ENCODE measurements at places on chromosomes 11 and 22.

DNA sequence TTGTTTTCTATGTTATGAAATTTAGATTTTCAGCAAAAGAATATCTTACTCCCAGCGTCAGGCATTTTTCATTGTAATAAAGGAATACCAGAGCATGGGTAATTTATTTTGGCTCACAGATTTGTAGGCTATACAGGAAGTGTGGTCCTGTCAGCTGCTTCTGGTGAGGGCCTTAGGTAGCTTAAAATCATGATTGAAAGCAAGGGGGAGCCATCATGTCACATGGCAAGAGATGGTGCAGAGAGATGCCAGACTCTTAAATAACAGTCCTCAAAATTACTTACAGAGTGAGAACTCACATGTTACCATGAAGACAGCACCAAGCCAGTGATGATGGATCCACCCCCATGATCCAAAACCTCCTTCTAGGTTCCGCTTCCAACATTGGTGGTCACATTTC lies 825.0 kb upstream of the CHORDC1 start:
- DNase-seq, result no peak

- no peak for DNase-seq
Observed at GRCh38 chr22:44926491-44927415, 83.1 kb downstream of the PHF21B start.

DNA sequence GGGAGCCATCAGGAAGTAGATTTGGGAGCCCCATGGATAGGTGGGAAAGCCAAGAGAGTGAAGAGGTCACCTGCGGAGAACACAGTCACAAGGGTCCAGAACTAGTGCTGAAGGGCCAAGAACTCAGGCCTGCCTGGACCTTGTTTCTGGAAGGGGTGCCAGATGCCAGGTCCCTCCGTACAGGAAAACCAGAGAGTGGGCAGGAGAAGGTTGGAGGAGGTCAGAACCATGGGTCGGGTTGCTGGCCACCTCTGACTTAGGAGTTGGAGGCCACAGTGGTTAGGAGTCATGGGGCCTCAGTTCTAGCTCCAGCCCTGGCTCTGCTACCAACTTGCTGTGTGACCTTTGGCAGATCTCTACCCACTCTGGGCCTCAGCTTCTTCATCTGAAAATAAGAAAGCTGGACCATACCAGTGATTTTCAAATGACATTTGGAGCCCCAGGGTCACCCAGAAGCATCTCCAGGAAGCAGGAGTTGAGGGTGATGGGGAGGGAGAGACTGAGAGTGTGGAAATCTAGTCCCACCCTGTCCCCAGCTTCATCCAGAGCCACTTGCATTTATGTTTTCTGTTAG lies 20.8 kb upstream of the TUB start:
- DNase-seq, result no peak

- DNase-seq, result no peak
Observed at GRCh38 chr11:16097543-16097942, 258.8 kb downstream of the SOX6 start.

GRCh38 chr22:24768537-24769374 lies 5.8 kb downstream of the PIWIL3 start:
- no peak for DNase-seq

DNA sequence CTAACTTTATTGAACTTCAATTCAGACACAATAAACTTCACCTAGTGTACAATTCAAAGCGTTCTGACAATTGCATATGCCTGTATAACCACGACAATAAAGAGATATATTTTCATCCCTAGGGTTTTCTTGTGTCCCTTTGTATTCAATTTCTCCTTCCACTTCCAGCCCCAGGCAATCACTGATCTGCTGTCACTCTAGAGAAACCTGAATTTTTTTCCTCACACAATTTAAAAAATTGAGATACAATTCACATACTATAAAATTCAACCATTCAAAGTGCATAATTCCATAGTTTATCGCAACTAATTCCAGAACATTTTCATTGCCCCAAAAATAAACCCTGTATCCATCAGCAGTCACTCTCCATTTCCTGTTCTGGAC lies 116.6 kb downstream of the MRTFA start:
- DNase-seq, result no peak

DNA sequence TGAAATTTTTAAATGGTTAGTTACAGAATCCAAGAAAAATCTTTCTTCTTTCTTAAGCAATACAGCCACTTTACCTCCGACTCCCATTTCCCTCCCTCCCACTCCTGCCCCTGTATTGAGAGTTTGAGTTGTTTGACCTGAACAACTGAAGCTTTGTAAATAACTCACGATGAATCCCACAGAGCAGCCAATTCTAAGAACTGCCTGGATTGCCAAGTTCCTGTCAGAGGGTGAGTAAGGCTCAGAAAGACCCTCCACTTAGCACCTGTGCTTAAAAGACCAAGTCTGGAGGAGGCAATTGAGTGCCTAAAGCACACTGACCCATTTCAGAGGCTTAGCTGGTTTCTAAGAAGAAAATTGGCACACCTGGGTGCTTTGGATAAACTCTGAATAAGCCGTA lies 158.5 kb downstream of the MSANTD4 start:
- DNase-seq, result no peak

- DNase-seq, result no peak
Observed at GRCh38 chr11:7531011-7531410, 17.2 kb downstream of the PPFIBP2 start.

GRCh38 chr11:8252388-8252787 lies 11.3 kb downstream of the LMO1 start:
- DNase-seq, result no peak

GRCh38 chr11:34205326-34206035 lies 100.1 kb downstream of the NAT10 start:
- DNase-seq, result no peak

GRCh38 chr22:26546282-26546681 lies 34.0 kb upstream of the TFIP11 start:
- no peak for DNase-seq

DNA sequence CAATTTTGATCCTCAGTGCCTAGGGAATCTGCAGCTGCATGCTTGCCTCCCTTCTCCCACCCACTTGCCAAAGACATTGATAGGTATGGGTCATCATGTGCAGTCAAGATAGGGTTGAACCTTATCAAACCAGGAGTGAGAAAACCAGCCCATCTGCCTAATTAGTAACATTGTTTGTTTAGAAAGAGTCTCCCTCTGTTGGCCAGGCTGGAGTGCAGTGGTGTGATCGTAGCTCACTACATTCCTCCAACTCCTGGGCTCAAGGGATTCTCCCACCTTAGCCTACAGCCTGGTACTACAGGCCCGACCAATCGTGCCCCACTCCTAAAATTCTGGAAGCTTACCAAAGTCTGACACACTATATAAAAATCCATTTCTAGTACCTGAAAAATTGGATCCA lies 4.6 kb downstream of the C11orf71 start:
- no peak for DNase-seq

GRCh38 chr11:72929256-72929655 lies 115.0 kb downstream of the ATG16L2 start:
- DNase-seq, result no peak

DNA sequence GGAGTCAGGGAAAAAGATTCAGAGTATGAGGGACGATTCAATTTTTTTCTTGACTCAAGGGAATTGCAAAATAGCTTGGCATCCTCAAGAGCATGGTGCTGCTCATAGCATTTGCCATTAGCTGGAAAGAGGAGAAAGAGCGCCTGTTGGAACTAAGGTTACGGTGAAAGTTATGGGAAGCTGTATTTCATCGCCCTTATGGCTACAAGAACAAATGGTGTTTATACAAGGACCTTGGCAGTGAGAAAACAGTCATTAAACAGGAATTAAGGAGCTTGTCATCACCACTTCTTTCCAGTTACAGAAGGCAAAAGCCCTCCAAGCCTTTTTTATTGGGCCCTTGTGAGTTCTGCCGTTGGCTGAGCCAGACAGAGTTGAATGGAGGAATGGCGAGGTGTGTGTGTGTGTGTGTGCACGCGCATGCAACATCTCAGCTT lies 74.2 kb downstream of the ALX4 start:
- no peak for DNase-seq

GRCh38 chr22:26689513-26690301 lies 32.3 kb downstream of the MIAT start:
- DNase-seq, result no peak

DNA sequence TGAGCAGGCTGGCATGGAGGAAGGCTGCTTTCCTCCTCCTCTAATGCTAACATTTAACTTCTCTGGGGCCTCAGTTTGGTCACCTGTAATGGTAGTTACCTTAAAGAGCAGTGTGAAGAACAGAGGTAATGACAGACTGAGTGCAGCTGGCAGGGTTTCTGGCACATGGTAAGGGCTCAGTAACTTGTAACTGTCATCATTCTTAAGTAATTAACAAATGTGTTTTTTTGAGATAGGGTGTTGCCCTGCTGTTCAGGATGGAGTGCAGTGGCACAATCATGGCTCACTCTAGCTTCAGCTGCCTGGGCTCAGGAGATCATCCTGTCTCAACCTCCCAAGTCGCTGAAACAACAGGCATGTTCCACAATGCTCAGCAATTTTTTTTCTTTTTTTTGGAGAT lies 242.0 kb upstream of the SYN3 start:
- no peak for DNase-seq

DNA sequence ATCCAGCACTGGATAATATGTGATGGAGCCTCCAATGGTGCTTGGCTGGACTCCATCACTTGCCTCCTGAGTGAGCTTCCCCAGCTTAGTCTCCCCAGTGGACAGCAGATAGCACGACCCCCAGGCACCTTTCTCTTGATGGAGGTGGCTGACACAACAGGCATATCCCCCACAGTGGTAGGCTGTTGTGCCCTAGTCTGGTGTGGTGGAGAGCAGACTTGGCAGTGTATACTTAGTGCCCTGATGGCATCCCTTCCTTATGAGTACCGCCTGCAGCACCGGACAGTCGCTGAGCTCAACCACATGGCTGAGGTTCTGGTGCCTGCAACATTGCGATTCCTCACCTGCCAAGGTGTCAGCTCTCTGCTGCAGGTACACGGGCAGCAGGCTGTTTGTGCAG lies 50.1 kb downstream of the DNHD1 start:
- DNase-seq, result no peak

- DNase-seq, result no peak
Observed at GRCh38 chr11:75706260-75706729, 11.3 kb upstream of the MOGAT2 start.

- peak; percentile 72 for DNase-seq
Observed at GRCh38 chr22:20904008-20904979, 12.9 kb upstream of the CRKL start.

DNA sequence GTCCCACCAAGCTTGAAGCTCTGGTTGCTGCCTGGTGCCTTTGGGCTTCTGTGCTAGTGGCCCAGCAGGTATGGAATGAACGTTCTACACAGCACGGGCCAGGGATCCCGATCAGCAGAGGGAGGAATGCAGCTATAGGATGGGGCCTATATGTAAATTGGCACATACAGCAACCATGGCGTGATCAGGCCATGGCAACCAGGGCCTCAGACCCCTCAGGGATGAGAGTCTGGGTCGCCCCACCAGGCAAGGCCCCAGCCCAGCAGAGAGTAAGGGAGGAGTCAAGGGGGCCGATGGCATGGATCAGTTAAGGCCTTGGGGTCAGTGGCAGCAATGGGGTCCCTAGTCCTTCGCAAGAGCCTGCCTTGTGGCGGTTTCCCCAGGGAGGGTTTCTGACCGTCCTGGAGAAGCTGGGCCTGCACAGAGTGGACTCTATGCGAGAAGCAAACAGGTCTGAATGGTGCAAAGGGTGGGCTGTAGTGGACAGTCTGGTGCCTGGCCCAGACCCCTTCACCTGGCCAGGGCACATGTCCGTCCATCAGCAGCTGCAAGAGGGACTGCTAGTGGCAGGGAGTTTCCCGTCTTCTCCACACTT lies 98.6 kb downstream of the RPS6KA4 start:
- no peak for DNase-seq

GRCh38 chr22:43305806-43306205 lies 37.4 kb downstream of the SCUBE1 start:
- no peak for DNase-seq

GRCh38 chr11:83681031-83681781 lies 395.0 kb upstream of the CCDC90B start:
- no peak for DNase-seq

DNA sequence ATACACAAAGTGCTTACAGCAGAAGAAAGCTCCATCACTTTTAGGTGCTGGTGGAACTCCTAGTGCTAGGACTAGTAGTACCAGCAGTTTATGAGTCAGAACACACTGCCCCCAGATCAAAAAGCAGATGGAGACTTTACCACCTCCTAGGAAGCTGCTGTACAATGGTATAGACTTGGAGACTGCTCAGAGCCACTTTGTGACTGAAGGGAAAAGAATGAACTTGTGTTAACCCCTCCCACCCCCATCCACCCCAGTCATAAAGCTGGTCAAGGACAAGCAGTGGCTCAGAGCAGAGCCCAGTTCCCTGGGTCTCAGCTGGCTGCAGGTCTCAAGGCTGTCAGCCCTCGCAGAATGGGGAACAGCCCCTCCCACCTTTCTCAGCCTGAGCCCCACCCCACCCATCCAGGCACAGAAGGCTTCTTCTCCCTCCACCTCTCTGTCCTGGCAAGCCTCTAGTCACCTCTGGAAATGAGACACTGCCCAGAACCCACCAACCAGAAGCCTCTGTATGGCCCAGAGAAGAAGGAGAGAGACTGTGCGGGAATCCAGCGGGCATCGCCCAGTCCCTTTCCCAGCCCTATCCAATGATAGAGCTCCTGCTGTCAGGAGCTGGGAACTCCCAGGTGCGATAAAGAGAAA lies 23.8 kb downstream of the PACSIN2 start:
- DNase-seq, result no peak

GRCh38 chr11:6249770-6250555 lies 9.7 kb upstream of the CCKBR start:
- DNase-seq, result no peak

DNA sequence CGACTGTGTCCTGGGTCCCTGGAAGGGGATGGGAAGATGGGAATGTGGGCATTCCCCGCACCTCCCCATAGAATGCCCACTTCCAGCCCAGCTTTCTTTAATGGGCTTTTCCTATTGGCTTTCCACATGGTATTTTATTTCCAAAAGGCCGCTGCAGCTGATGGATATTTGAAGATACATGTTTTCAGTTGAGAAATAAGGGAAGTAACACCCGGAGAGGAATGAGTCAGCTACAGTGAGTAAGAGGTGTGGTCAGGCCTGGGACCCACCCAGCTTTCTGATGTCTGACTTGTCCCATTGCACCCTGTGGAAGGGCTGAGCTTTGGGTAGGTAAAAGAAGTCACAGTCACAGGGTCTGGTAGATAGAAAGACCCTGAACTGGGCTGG lies 476.9 kb downstream of the MIAT start:
- peak; percentile 69 for DNase-seq

- DNase-seq, result no peak
Observed at GRCh38 chr11:122656631-122657101, 1.1 kb downstream of the UBASH3B start.

GRCh38 chr22:38082986-38083710 lies 836 bp downstream of the SLC16A8 start:
- DNase-seq, result no peak

DNA sequence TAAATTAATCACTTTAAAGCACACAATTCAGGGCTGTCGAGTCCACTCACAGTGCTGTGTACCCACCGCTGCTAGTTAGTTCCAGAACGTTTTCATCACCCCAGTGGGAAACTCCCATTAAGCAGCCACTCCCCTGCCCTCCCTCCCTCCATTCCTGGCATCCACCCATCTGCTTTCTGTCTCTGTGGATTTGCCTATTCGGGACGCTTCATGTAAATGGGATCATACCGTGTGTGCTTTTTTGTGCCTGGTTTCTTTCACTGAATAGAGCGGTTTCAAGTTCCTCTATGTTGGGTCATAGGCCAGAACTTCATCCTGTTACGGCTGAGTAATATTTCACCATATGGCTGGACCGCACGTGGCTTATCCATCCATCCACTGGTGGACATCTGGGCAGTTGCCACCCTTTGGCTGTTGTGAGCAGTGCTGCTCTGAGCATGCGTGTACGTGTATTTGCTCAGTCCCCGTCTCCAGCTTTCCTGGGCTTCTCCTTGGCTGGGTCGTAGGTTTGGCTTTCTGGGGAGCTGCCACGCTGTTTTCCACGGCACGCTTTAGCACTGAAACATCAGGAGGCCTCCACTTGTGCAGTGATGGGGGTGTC lies 30.1 kb downstream of the ARHGAP8 start:
- DNase-seq, result no peak

All from SIG-M5 (cell line).